Activated CD8-positive, alpha-beta memory T cell treated with anti-CD3 and anti-CD28 coated beads for 48 hours (primary cell): ENCODE measurements at places on chromosomes 5 and 9.

DNA sequence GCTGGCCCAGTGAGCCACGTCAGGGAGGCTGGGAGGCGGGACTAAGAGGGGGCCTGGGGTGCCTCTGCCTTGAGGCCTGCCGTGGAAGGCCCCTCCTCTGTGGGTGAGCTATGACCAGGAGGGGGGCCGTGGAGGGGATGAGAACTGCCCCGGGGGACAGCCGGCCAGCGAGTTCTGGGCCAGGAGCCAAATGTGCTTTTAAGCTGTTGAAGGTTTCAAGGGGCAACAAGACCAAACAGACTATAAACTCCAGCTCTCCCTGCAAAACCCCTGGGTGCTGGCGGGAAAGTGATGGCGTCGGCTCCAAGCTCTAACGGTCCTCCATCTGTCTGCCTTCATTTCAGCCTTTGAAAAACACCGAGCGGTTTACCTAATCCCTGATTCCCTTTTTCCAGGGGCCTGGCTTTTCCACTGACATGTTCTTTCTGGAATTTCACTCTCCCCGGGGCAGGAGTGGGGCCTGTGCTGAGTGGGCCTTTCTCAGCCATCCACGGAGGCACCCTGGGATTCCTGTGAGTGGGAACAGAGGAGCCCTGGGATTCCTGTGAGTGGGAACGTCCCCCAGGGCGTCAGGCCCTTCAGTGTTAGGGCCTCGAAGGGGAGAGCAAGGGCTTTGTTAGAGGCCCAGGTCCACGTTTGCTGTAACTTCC, 65.6 kb downstream of the COL5A1 start:
- DNase-seq: no peak

DNA sequence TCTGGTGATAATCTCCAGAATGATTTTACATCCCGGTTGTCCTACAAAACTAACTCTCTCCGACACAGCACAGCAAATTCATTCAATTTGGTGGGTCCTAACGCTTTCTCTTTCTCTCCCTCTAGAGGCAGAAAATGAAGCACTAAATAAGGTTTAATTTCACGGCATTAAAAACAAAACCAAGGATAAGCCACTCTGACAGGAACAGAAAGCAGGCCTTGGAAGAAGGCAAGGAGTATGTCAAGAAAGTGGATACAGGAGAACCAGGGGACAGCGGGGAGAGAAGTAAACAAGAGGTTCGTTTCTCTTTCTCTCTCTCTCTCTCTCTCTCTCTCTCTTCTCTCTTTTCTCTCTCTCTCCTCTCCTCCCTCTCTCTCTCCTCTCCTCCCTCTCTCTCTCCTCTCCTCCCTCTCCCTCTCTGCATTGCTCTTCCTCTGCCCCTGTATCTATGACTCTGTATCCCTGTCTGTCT, 49.8 kb downstream of the EBF1 start:
- no peak for DNase-seq

GRCh38 chr5:125558466-125558865, 812.0 kb upstream of the ZNF608 start:
- DNase-seq: no peak

DNA sequence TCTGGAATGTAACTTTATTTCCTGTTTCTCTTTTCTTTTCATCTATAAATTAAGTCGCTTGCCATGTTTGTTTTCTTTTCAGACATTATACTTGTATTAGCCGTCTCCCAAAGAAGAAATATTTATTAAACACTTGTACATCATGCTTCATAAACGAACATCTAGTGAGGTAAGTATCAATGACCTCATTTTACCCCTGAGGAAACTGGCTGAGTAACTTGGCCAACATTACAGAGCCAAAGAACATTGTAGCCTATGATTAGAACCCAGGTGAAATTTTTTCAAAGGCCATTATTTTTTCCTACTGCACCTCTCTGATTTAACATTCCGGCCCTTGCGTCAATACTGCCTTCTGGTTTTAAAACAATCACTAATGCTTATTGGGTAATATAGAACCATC, 4.2 kb downstream of the FREM1 start:
- no peak for DNase-seq

- no peak for DNase-seq
These were observed 32.7 kb downstream of the ZNF366 start for GRCh38 chr5:72474516-72474915.

GRCh38 chr9:16559418-16560188, 310.9 kb downstream of the BNC2 start:
- DNase-seq: no peak

- no peak for DNase-seq
These were observed 136.9 kb downstream of the RFK start for GRCh38 chr9:76257311-76257710.

GRCh38 chr5:180779985-180780610, 22.5 kb downstream of the MGAT1 start:
- no peak for DNase-seq

DNA sequence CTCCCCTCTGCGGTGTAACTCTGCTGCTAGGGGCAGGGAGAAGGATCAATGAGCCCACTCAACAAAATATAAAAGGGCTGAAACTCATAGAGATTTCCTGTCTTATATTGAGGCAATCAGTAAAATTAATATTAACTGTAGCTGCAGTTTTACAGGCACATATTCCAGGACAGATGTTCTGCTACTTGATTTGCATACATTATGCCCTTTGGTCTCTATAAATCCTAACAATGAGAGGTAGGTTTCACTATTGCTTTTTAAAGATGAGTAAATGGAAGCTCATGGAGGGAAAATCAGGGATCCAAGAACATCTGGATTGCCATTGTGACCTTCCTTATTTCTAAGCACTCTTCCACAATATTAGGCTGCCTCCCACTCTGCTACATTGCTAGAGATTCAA, 23.5 kb upstream of the TRIM32 start:
- DNase-seq: no peak

GRCh38 chr5:144414202-144415029, 243.7 kb downstream of the KCTD16 start:
- DNase-seq: no peak

- DNase-seq: no peak
These were observed 244.5 kb upstream of the NMUR2 start for GRCh38 chr5:152649609-152650008.

DNA sequence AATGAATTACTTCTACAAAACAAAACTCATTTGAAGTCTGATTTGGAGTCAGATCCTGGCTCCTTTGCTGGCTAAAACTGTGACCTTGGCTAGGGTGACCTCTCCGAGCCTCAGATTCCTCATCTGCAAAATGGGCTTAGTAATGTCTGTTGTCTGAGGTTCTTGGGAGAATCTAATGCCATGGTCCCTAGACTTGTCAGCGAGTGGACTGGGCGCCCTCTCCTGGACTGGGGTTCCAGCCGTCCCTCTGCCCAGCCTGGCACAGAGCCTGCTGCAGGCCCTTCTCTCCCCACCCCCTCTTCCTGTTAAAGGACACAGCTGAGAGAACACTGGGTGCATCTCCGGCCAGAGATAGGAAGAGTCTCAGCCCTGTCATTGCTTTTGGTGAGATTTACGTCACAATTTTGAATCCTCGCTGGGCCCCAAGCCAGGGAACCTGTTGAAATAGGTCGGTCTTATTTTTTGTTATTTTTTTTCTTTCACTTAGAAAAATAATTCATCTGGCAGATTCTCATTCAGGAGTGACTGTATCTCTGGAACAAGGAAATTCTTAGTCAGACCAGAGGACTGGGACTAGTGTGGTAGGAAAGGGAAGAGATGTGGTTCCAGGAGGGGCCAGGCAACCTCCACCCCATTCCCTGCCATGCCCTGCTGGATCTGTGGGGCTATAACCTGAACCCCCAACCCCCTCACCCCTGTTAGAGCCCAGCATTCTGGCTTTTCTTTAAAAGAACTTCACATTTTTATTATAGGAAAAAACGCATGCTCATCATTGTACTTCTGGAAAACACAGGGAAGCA, 48.2 kb upstream of the RPL26L1 start:
- no peak for DNase-seq

GRCh38 chr9:82790875-82791274, 272.1 kb downstream of the RASEF start:
- DNase-seq: no peak

GRCh38 chr5:6434731-6435130, 13.9 kb upstream of the UBE2QL1 start:
- no peak for DNase-seq

DNA sequence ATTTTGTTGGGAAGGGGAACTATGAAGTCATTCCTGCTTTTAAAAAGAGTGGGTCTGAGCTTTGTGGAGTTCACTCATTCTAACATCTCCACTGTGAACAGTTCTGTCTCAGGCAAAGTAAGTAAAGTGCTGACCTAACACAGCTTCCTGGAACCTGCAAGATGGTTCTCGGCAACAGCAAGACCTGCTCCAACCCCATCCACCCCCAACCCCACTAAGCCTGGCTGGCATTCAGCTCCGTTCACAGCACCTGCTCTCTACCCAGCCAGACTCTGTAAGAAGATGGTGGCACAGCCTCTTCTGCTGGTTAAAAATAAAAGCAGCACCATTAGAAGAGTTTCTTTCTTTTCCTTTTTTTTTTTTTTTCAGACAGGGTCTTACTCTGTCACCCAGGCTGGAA, 42.0 kb downstream of the EPB41L4B start:
- DNase-seq: no peak

- no peak for DNase-seq
These were observed 211.9 kb upstream of the TRIM32 start for GRCh38 chr9:116475201-116475600.

DNA sequence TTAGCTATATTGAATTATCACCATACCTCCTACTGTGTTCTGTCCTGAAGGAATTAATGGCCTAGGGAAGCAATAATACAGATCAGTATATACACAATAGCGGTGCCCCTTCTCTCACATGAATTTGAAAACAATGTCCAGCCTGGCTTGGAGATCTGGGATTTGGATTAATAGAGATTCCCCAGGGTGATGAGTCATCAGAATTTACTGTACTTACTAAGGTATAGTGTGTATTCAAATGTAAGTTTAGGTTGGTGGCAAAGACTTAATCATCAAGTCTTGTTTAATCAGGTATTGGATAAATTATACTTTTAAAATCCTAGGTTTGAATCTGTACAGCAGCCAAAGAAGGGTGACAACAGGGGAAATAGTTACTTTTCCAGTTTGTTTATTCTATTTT, 121.5 kb downstream of the FEM1C start:
- no peak for DNase-seq

DNA sequence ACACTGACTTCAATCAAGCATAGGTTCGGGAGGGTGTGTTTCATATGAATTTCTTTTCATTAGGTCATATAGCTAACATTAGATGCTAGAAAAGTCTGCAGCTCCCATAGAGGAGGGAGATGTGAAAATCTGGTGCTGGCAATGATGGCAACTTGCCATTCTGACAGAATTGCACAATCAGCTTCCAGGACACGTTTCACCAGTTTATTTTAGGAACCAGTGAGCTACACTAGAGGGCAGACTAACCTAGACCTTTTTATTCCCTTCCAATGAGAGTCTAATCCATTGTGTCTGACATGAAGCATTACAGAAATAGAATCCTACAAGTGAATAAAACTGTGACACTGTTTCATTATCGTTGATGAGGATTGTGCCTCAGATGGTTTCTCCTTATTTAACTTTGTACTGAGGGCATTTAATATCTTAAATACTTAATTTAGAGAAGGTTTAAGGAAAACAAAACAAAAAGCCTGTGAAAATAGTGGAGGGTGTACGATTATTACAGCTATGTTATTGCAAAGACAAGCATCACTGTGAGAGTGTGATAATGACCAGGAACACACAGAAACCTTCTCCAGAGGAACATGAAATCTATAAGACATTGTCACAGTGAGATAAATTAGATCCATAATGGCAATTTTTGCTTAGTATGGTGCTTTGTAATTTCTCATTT, 363.3 kb upstream of the RPS23 start:
- DNase-seq: no peak

DNA sequence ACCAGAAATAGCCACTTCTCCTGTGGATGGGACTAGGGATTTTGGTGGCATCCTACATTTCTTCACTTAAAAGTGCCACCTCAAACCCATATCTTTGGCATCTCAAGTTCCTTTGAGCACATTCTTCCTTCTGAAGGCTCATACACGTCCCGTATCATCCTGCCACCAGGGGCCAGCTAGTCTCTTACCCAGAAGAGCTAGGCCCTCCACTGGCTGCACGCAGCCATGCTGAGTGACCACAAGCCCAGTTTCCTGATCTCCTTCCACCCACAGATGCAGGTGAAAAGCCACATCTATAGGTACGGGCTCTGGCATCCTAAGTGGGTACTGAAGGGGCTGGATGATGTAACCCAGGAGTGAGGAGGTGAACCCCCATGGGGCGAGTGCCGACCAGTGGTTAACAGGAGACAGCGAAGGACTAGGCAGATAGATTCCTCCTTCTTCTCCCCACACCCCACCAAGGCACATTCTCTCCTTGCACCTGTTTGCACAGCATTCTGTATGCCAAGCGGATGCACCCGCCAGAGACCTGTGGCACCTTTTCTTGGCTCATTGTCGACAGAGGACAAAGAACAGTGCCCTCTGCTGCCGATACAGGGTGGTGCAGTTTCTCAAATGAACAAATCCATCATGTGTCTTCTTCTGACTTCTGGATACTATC, 14.4 kb upstream of the SCGB3A1 start:
- DNase-seq: peak; percentile 53

GRCh38 chr9:130980526-130980925, 28.4 kb upstream of the LAMC3 start:
- DNase-seq: no peak

- no peak for DNase-seq
These were observed 15.0 kb upstream of the TMEM161B start for GRCh38 chr5:88283690-88284089.

DNA sequence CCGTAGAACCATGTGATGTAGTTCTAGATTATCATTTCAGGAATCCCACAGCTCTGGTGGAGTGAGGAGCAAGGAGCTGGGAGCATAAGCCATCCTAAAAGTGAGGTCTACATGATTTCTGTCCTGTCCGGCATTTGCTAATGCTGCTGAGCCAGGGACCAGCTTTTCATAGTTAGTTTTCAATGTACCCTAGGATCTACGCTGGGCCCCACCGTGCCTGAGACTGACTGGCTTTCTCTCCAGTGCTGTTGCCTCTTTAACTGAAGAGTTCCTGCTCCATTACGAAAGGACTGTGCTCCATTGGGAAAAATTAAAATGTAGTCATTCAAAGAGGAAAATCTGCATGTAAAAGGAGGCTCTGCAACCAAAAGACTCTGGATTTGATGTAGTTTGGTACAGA, 634.8 kb downstream of the DMRTA1 start:
- DNase-seq: no peak

GRCh38 chr5:72633649-72634048, 126.4 kb upstream of the ZNF366 start:
- no peak for DNase-seq

DNA sequence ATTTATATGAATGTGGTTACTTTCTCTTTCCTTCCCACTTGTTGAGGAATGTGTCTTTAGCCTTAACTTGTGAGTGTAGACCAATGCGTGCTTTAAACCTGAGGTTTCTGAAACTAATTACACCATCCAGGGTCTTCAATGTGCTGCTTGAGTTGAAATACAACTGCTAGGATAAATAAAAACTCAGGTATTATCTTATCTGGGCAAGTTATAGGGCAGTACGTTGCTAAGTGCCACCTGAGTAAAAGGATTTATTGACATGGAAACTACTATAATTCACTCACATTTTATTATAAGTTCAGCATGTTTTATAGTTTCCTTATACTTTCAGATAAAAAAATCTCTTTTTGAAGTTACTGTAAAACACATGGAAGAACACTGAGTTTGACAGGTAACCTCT, 1136.8 kb upstream of the NUDT12 start:
- no peak for DNase-seq

GRCh38 chr9:70044490-70045307, 1.1 kb downstream of the MAMDC2 start:
- no peak for DNase-seq

- DNase-seq: no peak
These were observed 100.0 kb downstream of the SEMA5A start for GRCh38 chr5:9445826-9446388.
